ENCODE measurements at places on chromosomes 1 and 21.

DNA sequence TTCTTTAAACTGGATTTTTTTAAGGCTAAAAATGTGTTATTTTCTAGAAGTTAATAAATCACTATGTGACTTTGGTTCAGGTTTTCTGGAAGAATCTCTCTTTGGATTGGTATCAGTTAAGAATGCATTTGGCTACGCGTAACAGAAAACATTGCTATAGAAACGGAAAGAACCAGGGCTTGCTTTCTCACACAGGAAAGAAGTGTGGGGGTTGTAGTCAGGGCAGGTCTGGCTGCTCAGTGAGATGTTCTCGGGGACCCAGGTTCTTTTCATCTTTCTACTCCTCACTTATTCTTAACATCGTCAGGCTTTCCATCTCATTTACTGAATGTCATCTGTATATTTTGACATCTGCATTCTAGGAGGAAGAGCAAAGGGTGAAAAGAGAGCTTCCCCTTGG lies 191.4 kb downstream of the ZBTB18 start:
- DNase-seq, result no peak

DNA sequence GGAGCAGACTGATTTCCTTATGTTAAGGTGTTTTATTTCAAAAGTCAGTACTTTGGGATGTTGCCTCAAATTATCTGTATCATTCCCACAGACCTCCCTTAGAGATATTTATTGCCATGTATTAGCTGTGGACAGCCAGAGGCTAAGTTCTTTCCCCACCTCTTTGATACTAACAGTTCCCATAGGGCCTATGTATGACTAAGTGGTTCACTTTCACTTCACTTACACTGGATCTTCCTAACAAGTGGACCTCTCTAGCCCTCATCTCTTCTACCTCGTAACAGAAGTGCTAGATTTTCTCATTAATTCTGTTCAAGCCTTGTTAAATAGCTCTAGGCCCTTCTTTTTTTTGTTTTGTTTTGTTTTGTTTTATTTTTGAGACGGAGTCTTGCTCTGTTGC lies 6.2 kb downstream of the TRAF5 start:
- DNase-seq, result no peak

GRCh38 chr1:223211323-223211985 lies 68.4 kb upstream of the TLR5 start:
- DNase-seq, result no peak

- DNase-seq, result peak; percentile 43
Measured at GRCh38 chr1:8560611-8561544, 243.0 kb downstream of the SLC45A1 start.

GRCh38 chr21:45304476-45304830 lies 16.8 kb upstream of the POFUT2 start:
- DNase-seq, result no peak

DNA sequence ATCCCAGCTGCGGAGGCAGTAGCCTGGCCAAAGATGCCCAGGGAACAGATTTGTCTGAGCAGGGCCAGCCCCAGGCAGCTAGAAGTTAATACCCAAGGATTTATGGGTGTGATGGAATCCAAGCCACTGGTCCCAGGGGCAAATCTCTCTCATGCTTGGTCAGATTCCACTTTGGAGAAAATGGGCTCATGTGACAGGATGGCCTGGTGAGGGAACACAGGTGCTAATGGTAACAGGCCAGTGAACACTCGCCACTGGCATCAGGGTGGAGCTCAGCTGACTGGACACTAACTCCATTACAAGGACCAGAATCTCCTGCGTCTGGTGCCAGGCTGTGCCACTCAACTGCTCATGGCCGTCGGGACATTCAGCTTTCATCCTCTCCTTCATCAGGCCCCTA lies 12.0 kb downstream of the MDM4 start:
- DNase-seq, result no peak

- no peak for DNase-seq
Measured at GRCh38 chr1:197435224-197435623, 167.2 kb downstream of the CRB1 start.

DNA sequence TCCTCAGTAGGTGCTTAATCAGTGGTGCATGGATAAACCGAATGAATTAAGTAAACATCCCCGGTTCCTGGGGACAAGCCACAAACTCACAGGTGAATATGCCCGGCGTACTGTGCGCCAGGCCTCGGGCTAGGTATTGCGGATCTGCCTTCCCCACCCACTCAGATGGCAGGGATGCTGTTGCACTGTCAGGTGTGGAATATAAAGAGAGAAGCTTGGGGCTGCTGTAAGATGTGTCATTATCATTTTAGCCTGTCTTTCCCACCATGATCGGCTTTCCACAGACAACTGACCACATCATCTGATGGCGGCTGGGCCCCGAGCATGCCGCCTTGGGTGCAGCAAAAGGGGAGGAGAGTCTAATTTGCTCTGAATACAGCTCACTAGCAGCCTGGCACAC lies 45.4 kb upstream of the LRP8 start:
- no peak for DNase-seq

GRCh38 chr1:235004840-235005391 lies 123.7 kb downstream of the TOMM20 start:
- no peak for DNase-seq

DNA sequence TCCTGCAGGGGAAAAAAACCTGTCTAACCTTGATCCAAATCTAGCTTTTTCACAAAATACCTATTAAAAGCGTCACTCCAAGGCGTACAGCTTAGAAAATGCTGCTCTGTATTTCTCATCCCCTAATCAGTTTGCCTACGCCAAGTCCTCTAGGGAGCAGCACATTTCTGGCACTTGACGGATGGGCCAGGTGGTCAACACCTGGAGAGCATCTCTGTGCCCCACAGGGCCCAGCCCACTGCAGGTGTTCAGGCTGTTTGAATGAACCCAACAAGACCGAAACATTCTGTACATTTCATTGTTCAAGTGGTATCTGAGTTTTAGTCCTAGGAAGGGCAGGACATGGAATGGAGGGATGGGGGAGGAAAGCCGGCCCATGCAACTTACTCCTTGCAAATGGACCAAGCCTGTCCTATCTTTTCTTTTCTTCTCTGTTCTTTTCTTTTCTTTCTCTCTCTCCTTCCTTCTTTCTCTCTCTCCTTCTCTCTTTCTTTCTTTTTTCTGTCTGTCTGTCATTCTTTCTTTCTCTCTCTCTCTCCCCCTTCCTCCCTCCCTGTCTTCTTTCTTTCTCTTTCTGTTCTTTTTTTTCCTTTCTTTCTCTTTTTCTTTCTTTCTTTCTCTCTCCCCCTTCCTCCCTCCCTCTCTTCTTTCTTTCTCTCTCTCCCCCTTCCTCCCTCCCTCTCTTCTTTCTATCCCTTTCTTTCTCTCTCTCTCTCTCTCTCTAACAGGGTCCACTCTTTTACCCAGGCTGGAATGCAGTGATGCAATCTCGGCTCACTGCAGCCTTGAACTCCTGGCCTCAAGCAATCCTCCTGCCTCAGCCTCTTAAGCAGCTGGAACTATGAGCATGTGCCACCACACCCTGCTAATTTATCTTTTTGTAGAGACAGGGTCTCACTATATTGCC lies 29.1 kb downstream of the IGFN1 start:
- DNase-seq, result no peak

- no peak for DNase-seq
Measured at GRCh38 chr1:59549903-59550302, 253.0 kb downstream of the FGGY start.

DNA sequence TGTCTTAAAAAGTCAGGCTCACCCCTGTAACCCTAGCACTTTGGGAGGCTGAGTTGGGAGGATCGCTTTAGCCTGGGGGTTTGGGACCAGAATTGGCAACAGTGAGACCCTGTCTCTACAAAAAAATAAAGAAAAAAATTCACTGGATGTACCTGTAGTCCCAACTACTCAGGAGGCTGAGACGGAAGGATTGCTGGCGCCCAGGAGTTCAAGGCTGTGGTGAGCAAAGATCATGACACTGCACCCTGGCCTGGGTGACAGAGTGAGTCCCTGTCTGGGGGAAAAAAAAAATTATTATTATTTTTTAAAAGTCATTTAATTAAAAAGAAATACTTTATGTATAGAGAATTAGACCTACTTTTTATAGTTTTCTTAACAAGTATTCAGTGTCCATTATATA lies 47.1 kb downstream of the ZMYM4 start:
- no peak for DNase-seq

DNA sequence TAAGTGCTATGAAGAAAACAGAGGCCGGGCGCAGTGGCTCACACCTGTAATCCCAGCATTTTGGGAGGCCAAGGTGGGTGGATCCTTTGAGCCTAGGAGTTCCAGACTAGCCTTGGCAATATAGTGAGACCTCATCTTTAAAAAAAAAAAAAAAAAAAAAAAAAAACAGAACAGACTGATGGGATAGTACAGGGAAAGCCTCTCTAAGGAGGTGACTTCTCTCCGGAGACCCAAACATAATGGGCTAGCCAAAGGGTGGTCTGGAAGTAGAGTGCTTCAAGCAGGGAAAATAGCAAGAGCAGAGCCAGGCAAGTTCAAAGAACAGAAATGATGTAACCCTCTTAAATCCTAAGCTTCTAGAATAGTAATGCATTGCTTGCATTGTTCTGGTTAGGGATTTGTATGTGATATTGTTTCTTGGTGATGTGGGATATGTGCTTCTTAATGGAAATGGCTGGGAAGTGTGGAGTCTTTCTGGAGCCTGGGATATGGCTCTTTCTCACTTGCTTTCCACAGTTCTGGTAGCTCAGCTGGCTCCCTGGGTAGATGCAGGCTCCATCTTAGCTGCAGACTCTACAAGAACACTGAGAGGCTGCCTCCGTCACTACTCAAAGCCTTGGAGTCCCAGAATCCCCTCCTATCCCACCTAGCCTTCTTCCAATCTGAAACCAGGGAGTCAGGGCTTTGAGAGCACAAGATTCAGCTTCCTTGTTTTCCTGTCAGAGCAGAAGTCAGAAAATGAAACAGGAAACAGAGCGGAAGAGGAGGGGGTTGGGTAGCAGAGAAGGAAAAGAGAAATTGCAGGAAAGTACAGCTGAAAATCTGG lies 1.9 kb upstream of the PIGV start:
- DNase-seq, result no peak

GRCh38 chr21:45508607-45509565 lies 33.4 kb downstream of the SLC19A1 start:
- DNase-seq, result no peak

GRCh38 chr1:74343216-74343615 lies 108.0 kb downstream of the TNNI3K start:
- DNase-seq, result peak; percentile 98

DNA sequence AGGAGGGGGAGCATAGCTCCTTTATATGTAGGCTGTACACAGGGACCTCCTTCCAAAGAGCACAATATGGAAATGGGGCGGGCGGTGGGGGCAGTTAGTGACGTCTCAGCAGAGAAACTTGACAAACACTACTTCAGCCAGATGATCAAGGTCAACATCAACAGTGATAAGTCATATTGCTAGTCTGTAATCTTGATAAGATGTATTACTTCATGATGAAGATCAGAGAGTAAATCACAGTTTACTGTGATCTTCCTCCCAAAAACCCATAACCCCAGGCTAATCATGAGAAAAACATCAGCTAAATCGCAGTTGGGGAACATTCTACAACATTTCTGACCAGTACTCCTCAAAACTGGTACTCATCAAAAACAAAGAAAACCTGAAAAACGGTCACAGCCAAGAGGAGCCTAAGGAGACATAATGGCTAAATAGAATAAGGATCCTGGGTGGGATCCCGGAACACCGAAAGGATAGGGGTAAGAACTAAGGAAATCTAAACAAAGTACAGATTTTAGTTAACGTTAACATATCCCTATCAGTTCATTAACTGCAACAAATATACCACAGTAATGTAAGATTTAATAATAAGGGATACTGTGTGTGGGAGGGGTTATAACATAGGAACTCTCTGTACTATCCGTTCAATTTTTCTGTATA lies 20.2 kb downstream of the LPAR3 start:
- no peak for DNase-seq

DNA sequence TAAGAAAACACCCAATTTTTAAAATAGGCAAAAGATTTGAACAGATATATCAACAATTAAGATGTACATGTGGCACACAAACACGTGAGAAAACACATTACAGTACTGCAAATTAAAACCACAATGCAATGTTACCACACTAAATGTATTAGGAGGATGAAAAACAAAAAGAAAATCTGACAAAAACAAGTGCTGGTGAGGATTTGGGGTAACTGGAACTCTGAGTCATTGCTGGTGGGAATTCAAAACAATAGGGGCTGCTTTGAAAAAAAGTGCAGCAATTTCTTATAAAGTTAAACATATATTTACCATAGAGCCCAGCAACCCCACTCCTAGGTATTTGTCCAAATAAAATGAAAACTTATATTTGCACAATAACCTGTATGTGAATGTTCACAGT lies 614.1 kb downstream of the SMYD3 start:
- no peak for DNase-seq

DNA sequence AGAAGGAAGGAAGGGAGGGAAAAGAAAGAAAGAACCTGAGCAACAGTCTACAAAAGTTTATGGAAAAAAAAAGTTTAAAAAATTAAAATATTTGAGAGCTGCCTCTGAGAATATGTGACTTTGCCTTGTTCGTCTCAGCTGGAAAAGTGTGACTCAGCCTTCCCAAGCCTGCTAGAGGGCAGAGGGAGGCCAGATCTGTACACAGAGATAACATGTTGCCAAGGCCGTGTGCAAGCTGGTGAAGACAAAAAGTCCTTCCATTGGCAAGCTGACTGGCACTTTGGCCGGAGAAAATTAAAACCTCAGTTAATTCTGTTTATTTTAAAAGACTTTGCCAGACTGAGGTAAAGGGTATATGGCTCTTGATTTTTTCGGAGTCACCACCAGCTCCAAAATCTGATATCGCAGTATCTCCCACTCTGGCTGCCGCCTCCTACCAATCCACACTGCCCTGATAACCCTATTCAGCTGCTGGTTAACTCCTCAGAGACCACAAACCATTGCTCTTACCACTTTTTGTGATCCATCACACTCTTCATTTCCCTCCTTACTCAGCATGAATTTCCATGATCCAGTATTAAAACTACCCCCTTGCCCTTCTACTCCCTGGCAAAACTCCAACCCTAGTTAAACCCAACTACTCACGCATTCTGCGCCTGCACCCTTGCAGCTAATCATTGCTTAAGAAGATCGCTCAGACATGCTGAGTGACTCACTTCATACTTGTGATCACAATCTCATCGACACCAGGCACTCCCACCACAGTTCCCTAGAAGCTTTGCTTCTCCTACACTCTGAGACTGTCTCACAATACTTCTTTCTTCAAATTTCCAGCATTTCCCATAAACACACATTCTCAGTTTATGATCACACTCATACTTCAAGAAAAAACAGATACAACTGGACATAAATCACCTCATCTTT lies 5.7 kb upstream of the PPP1R15B start:
- DNase-seq, result no peak

DNA sequence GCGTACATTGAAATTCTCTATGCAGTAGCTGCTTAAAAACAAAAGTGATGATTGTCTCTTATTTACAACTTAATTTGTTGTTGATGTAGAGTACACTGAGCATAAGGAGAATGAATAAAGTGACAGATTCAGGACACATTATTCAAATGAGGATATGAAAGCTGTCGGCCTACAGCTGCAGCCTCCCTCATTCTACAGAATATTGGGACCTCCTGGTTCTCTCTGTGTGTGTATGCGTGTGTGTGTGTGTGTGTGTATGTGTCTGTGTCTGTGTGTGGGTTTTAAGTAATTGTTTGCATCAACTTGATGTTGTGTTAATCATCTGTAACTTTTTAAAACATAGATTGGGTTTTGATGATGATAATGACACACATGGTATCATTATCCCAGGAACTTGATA lies 17.9 kb downstream of the PROX1 start:
- no peak for DNase-seq

- no peak for DNase-seq
Measured at GRCh38 chr1:219329578-219329977, 155.9 kb downstream of the LYPLAL1 start.
